ENCODE measurements at places on chromosomes 6 and 20.

GRCh38 chr20:15834857-15835256 lies 738.4 kb downstream of the KIF16B start:
- DNase-seq, result no peak

DNA sequence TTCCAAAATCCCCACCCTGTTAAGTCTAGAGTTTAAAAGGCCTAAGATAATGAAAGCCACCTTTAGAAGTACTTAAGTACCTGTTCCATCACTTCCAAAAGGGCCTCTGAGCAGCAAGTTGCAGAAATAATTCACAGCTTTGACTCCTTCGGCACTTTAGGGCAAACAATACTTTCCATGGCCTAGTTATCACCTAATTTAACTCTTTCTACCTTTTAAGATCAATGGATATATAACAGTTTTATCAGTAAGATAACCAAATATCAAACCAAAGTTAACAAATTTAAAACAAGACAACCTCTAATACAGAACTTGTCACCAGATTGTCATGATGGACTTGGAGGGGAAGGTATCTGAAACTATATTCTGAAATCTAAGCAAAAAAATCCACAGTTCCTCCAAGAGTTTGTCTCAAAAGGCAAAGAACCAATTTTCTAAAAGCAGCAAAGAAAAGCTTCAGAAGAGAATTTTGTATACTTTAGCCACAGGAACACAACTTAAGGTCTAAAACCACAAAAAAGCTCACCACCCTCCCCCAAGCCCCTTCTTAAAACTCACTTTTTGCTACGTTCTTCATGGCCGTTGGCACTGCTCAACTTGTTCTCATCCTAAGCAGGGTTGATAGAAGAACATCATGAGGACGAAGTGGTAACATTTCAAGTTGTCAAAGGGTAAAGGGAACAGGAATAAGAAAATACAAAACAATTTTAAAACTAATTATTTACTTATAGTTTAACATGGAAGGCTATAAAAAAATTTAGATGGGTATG lies 3.5 kb downstream of the RBM39 start:
- DNase-seq, result no peak

DNA sequence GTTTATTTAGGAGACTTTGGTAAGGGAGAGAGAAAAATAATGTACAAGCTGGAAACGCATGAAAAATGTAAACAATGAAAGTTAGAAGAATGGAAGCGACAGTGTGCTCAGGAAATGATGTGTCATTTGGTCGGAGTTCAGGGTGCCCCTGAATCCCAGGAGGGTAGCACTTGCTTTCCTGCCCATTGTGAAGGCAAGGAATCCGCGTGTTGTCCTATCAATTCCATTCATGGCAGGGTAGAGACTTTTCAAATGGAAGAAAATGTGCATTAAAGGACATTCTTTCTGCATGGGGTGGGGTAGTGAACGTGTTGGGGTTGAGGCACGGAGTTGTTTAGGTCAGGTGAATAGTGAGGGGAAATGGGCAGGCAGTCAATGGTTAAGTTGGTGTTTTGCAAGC lies 33.7 kb downstream of the GCNT2 start:
- no peak for DNase-seq

DNA sequence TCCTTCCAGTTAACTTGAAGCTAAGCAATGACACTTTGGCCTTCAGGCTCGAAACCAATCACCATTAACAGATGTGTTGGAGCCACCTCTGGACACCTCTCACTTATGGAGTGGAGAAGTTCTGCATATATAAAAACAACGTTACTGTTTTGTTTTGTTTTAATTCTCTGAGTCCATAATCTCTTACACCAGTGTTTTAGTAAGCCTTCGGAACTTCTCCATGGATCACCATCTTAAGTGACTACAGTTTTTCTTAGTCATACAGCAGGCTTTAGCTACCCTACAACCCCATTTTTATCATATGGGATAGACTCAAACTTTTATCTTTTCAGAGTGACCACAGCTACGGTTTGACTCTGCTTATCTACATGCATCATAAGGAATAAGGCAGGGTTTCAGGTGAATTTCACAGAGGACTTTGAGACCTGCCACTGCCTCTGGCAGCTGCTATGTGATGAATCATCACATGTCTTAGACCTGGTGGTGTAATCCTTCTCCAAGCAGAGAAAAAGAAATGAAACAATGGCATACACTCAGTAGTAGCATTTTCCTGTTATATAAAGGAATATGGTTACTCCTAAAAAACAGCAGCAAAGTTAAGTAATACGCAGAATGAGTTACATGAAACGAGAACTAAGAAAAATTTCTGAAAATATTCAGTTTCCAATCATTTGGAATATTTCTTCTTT lies 5.5 kb upstream of the HDDC2 start:
- DNase-seq, result no peak

DNA sequence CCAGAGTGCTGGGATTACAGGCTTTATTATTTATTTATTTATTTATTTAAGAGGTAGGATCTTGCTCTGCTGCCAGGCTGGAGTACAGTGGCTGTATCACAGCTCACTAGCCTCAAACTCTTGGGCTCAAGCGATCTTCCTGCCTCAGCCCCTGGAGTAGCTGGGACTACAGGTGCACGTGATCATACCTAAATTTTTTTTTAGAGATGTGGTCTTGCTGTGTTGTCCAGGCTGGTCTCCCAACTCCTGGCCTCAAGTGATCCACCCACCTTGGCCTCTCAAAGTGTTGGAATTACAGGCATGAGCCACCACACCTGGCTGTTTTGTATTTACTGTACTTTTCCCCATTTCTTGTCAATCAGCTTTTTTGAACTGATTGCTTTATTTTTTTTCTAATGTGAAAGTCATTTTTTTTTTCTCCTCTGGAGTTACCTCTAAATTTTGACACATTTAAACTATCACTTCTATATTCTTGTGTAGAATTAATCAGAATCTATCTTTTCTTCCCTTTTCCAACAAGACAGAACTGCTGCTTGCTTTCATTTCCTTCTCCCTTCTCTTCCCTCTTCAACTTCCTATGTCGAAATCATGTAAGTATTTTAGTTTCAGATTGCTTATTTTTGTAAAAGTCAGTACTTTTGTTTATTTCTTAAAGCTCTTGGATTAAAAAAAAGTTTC lies 12.0 kb downstream of the PANK2 start:
- DNase-seq, result no peak

- DNase-seq, result peak; percentile 20
Measured at GRCh38 chr6:31689249-31690110, 8.6 kb upstream of the LY6G5C start.

DNA sequence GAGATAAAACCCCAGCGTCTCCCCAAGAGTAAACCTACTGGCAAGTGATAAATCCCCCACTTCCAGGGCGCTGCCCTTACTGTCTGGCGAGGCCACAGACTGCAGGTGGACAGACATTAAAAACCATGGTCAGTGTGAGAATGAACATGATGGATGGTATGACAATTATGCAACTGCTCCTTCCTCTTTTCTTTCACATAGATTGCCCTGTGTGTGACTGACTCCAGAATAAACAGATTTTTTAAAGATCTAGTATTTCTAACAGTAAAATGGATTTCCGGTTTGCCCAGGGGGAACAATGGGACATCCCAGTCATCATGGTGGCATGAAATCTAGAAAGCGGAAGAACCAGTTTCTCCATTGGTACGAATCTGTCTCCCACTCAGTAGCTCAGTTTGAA lies 153.7 kb downstream of the FOXC1 start:
- DNase-seq, result no peak

GRCh38 chr6:12009180-12009685 lies 2.9 kb upstream of the HIVEP1 start:
- DNase-seq, result no peak

- DNase-seq, result no peak
Measured at GRCh38 chr6:161013695-161014094, 22.1 kb downstream of the MAP3K4 start.

DNA sequence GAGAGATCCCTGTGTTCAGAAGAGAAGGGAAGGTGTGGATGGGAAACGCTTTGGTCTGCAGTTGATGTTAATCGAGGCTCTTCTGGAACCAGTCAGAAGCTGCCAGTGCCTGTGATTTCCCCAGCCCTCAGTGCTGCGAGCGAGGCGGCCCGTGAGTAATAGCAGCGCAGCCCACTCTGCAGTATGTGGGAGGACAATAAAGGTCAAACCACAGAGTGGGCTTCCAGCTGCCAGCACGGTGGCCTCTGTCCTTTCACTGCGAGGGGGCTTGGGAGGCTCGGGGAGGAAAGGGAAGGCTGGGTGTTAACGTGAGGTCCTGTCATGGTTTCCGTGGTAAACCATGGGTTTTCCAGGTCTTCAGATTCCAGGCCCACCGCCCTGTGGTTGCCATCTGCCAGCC lies 32.3 kb upstream of the TAGAP start:
- DNase-seq, result no peak

DNA sequence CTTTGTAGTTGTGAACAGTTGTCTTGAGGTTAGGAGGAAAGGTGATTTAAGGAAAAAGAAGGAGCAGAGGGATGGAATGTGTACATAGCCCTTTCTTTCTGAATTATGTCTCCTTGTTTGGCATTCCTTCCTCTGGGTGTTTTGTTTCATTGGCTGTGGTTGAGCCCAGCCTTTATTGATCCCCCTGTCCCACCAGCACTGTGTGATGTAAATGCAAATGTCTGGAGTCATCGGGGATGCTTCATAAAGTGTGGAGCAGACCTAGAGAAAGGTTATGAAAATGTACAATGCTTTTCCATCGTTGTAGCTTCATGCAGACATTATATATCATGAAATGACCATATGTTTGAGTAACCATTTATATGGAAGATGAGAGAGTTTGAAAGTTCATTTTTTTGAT lies 164.5 kb downstream of the PLCB1 start:
- DNase-seq, result no peak

DNA sequence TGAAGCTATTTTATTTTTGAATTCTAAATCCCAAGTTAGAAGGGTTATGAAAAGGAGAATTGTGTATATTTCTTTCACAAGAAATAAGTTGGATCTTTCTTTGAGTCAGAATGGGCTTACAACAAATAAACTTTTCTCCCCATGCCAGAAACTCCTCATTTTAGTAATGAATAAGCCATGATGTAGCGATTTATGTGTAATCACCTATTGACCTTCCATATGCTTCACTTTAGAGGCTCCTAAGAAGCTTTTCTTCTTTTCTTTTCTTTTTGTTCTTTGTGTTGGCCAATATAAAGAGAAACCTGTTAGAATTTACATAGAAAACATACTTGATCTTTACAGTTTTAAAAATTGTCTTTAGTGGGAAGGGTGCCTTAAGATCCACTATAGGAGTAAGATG lies 370.2 kb downstream of the UTRN start:
- DNase-seq, result no peak

DNA sequence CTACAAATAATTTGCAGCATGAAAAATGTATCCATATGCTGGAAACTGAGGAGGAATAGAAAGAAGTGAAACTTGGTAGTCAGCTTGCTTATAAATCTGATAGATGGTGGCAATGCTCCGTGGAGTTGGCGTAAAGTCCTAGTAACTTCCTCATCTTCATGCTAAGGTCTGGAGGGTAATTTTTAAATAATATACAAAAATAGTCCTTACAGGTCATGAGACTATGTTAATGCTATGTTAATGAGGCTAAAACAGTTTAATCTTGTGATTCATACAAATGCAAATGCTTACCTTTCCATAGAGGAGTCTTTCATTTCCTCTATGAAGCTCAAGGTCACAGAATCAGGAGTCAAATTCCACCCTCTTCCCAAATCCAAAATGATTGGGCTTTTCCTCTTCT lies 9.4 kb upstream of the CRIP3 start:
- DNase-seq, result no peak
